CD4-positive, alpha-beta T cell treated with Interleukin-17A for 4 hours (primary cell): ENCODE measurements at places on chromosomes 1 and 21.

DNA sequence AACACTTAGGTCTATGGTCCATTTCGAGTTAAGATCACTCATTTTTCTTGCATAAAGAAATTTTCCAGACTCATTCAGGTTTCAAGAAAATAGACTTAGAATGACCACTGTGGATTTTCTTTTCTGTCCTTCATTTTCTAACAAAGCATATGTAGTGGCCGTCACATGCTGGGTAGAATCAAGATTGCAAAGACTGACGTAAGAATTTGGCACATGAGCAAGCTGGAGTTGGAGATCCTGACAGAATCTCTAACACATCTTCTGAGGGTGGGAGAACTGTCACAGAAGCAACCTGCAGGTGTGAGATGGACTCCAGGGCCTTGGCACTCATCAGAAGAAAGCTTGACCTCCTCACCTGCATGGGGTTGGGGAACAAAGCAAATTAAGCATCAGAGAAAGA is 28.6 kb downstream of the KIF26B start:
- no peak for DNase-seq

- DNase-seq, result no peak
Observed at GRCh38 chr1:53541761-53542550, 82.8 kb downstream of the DMRTB1 start.

DNA sequence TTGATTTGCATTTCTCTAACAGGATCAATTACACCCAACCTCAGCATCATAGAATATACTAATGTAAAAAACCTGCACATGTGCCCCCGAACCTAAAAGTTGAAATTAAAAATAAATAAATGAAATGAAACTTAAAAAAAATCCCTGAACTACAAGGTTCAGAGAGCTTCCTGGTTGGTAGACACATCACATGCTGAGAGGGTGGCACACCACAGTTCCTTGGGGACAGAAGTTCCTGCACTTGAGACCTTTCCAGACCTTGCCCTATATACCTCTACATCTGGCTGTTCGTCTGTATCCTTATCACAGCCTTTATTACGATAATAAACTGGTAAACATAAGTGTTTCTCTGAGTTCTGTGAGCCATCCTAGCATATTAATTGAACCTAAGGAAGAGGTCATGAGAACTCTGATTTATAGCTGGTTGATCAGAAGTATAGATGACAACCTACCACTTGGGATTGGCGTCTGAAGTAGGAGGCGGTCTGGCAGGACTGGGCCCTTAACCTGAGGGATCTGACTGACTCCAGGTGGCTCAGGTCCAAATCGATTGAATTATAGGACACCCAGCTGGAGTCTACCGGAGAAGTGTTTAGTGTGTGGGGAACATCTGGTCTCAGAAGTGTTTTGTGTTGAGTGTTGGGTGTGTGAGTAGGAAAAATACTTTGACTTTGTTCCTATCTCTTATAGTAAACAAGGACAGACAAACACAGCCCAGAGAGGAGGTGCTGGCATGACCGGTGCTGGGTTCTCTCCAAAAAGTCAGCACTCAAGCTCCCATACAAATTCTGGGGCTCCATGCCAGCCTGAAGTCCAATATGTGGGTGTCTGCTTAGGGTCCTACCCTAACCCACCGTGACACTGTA is 19.0 kb downstream of the C1orf115 start:
- DNase-seq, result no peak

- DNase-seq, result no peak
Observed at GRCh38 chr21:45050345-45050796, 24.0 kb upstream of the ADARB1 start.

DNA sequence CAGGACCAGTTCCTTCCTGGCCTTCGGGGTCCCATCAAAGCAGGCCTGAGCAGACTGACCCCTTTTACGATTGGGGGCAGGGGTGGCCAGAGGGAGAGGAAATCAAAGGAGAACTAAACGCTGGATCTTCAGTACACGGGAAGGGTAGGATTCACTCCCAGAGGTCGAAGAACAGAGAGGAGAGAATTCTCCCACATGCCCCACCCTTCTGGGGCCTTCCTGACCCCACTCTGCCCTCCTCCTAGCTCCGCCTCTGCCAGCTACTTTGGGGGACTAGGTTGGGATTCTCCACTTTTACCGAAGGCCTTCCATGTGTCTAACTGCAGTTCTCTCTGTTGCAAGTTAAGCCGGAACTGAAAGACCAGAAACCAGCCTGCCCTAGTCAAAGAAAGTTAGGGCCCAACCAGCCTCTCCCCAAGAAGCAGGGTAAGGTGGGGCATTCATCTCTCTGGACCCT is 654 bp upstream of the ARHGEF2 start:
- no peak for DNase-seq

DNA sequence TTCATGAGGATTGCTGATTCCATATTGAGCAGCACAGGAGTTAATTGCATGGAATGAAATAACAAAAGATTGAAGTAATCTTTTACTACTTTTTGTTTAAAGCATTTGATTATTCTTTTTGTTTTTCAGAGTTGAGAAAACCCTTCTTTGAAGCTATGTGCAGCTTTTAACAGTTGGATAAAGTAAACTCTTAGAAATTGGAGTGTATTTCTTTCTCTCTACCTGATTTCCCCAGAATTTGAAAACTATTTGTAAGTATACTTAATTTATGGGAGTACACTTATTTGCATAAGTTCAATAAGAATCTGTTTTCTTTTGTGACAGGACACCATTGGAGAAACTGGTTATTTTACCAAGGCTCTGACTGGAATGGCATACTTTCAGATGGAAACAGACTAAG is 133.6 kb downstream of the TRIM33 start:
- DNase-seq, result no peak
